Activated naive CD4-positive, alpha-beta T cell treated with anti-CD3 and anti-CD28 coated beads, Interleukin-2, amount 10 ng/mL, durations not matched to agents 7 days and 5 days (primary cell): ENCODE measurements at places on chromosomes 2 and 18.

GRCh38 chr18:59470561-59471121 is 111.6 kb upstream of the LMAN1 start:
- no peak for DNase-seq

- no peak for DNase-seq
Measured at GRCh38 chr2:168060986-168061750, 186.2 kb downstream of the STK39 start.

GRCh38 chr18:39909706-39910105 is 2045.3 kb upstream of the PIK3C3 start:
- DNase-seq, result no peak

GRCh38 chr2:129747500-129748125 is 231.9 kb upstream of the RAB6C start:
- no peak for DNase-seq

DNA sequence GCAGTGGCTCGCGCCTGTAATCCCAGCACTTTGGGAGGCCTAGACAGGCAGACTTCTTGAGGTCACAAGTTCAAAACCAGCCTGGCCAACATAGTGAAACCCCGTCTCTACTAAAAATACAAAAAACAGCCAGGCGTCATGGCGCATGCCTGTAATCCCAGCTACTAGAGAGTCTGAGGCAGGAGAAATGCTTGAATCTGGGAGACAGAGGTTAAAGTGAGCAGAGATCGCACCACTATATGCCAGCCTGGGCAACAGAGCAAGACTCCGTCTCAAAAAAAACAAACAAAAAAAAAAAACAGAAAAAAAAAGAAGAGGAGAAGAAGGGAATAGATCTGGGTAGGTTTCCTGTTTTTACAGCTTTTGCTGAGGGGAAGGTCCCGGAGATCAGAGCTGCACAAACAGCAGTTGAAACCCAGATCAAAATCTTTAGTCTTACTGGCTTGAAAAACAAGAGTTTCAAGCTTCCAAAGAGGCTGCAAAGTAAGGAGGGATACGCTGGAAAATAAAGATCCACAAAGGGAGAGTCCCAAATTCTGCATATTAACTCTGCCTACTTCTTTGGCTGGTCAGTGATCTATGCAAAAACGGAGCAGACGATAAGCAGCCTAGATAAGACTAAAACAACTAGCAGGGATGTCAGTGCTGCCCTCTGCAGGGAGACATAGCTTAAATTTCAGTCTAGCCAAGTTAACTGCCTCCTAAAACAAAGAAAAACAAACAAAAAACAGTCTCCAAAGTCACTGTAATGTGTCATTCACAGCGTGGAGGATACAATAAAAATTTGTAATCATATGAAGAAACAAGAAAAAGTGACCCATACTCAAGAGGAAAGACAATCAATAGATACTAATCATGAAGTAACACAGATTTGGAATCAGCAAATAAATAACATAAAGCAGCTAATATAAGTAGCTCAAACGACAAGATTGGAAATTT is 74.1 kb downstream of the TLK1 start:
- peak; percentile 71 for DNase-seq

DNA sequence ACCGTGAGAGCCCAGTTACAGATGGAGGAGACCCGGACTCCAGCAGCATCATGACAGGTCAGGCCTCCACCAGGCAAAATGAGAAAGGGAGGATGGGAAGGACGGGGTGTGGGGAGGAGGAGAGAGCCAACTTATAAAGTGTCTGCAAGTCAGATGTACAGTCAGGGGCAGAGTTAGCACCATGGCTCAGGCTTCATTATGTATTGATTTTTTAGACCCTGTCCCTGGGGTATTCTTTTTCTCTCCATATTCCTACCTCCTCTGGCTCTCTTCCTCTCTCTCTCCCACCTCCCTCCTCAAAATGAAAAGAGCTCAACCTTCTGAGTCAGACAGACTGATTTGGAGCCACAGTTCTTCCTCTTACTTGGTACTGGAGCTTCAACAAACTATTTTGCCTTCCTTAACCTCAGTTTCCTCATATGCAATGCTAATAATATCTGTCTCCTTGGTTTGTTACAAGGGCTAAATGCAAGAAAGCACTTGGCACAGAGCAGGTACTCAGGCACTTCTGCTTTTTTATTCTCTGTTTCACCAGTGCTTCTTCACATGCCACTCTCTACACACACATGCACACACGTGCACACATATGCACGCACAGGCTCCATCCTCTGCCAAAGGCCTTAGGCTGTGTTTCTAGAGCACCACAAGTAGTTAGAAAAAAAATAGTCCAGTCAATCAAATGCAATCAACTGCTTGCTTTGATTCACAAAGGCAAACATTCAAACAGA is 92.3 kb upstream of the PKDCC start:
- DNase-seq, result no peak

DNA sequence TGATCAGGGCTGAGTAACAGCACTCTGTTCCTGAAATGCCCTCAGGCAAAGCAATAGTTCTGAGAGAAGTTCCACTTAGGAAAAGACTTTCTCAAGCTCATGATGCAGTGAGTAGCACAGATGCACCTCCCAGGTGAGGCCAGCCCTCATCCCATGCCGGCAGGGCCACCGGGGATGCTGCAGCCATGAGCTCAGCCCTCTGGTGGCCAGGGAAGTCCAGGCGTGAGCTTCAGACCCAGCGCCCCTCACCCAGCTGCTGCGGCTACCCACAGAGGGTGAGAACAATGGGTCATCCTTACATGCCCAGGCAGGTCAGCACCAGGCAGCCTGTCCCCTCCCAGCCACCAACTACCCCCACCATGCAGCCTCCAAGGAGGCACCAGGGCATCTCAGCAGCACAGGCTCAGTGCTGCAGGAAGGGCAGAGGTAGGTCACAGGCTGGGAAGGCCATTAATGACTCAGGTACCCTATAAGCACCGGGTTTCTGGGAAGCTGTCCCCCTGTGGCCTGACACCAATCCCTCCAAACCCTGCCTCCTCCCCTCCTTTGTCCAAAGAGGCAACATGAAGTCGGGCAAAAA is 50.6 kb downstream of the TTC32 start:
- no peak for DNase-seq

- DNase-seq, result no peak
Measured at GRCh38 chr18:22879293-22879692, 53.8 kb upstream of the RBBP8 start.

- DNase-seq, result peak; percentile 69
Measured at GRCh38 chr2:217993817-217994463, 8.9 kb downstream of the TNS1 start.

GRCh38 chr2:209933499-209934483 is 68.6 kb upstream of the RPE start:
- no peak for DNase-seq

GRCh38 chr18:37244618-37245017 is 321.0 kb downstream of the CELF4 start:
- DNase-seq, result no peak

- no peak for DNase-seq
Measured at GRCh38 chr2:207791579-207792243, 22.0 kb upstream of the FZD5 start.

- peak; percentile 87 for DNase-seq
Measured at GRCh38 chr2:238231251-238231793, 8.5 kb downstream of the HES6 start.

DNA sequence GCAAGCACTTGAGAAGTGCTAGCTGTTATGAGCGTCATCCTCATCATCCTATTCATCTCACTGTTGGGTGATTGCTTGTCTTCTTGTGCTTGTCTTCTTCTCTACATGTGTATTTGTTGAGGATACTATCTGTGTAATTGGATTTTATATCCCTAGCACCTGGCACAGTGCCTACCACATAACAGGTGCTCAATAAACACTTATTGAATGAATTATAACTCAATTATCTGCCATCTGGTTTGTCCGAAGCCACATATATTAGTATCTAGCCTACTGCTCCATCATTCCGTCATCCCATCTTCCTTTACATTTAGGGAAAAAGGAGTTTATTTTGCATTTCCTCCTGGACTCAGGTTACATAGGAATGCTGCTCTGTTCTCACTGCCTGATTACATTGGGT is 330.4 kb upstream of the ETAA1 start:
- DNase-seq, result no peak

- no peak for DNase-seq
Measured at GRCh38 chr2:33488715-33489540, 12.5 kb downstream of the RASGRP3 start.

- DNase-seq, result no peak
Measured at GRCh38 chr18:63443829-63444228, 21.6 kb upstream of the VPS4B start.

- peak; percentile 43 for DNase-seq
Measured at GRCh38 chr2:238881353-238882081, 33.6 kb downstream of the TWIST2 start.

- DNase-seq, result no peak
Measured at GRCh38 chr2:149629026-149629425, 41.5 kb upstream of the MMADHC start.

- no peak for DNase-seq
Measured at GRCh38 chr2:27573452-27573851, 9.4 kb upstream of the ZNF512 start.

DNA sequence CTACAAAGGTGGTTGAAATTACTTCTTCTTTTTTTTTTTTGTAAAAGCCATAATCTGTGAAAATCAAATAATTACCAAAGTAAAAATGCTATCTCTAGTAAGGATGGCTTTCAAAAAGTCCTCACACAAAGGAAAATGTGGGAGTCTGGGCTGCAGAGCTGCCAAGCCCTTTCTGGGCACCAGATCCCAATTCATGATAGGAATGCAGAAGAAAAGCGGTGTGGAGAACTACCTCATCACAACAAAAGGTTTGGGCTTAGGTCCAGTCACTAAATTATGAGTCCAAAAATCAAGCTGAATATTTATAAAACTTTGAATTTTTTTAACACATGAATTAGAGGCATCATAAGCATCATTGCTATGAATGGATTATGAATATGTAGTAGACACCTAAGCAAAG is 30.8 kb upstream of the EPHA4 start:
- DNase-seq, result no peak

- DNase-seq, result peak; percentile 82
Measured at GRCh38 chr2:25276569-25277465, 64.9 kb downstream of the DNMT3A start.

- no peak for DNase-seq
Measured at GRCh38 chr2:176552501-176553135, 283.4 kb downstream of the MTX2 start.

DNA sequence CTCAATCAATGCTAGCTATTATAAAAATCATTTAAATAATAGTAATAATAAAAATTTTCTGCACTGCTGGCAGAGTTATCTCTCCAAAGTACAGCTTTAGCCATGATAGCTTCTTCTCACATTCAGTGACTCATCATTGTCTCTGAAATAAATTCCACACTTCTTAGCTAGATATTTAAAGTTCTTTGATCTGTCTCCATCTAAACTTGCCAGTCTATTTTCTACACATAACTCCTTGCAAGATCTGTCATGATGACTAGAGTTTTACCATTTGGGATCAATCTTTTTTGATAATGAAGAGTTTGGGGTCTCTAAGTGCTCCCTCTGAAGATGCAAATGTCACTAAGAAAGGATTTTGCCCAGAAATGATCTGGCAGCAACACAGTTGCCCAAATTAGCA is 155.4 kb upstream of the LHCGR start:
- DNase-seq, result no peak

DNA sequence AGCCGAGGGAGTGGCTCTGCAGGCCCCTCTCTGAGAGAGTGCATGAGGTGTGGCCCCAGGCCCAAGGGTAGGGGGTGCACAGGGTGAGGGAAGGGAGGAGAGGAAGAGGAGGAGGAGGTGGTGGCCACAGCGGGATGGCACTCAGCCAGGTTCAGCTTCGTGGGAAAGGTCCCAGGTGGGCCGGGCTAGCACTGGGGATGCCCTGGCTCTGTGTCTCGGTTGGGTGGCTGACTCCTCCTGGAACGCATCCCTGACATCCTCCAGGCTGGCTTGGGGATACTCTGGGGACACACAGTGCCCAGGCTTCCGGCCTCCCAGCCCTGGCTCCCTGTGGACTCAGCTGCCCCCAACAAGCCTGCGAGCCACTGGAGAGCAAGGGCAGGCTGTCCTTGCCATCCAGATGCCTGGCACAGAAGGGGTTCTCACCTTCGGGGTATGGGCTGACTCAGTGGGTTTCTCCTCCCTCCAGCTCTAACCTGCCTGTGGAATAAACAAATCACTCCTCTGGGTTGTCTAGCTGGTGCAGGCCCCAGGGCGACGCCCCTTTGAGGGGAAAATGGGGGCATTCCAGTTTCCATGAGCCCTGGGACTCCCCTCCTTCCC is 582 bp upstream of the ZAP70 start:
- DNase-seq, result no peak

DNA sequence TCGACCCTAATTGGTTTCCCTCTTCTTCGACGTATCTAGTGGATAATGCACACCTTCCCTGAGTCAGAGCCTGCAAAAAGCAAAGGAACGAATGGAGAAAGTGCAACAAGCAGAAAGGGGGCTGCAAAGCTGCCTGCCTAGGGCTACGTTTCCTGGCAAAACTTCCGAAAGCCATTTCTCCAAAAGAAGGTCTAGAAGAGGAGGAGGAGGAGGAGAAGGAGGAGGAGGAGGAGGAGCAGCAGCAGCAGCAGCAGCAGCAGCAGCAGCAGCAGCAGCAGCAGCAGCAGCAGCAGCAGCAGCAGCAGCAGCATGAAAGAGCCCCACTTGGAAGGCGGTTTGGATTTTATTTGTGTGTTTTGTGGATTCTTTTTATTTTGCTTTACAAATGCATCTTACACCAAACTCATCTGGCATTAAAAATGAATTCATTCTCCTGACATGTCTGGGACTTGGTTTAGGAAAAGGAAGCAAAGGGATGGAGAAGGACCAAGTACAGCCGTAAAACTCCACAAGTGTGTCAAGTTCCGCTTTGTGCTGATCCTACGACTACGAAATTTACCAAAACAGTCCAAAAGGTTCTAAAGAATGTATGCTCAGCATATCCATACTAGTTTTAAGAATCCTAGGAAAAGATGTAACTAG is 2.0 kb downstream of the TCF4 start:
- no peak for DNase-seq

DNA sequence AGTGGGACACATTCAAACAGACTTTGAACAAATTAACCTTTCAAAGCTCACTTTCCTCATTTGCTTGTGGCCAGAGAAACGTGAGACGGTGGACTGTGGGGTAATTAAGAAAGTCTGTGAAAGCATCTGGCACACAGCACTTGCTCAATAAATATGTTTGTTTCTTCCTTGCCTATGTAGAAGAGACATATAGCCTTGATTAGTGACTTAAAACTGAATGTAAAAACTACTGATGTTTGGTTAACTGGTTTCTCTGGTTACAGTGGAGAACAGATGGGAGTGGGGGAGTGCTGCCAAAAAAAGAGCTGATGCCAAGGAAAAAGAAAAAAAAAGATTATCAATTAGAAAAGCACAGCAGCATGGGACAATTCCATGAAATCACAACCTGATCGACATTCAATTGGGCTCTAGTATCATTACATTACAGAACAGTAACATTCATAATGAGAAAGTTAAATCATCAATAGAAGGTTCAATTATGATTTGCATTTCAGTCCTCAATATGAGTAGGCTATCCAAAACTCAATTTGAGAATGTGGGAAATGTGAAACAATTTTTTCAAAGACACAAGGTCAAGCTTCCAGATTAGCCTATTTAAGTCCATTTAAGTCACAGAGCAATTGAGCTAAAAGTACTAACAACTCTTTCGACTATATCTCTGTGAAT is 14.7 kb downstream of the CUL3 start:
- no peak for DNase-seq

- DNase-seq, result no peak
Measured at GRCh38 chr2:8412082-8412481, 269.8 kb upstream of the ID2 start.

- no peak for DNase-seq
Measured at GRCh38 chr2:31877008-31877407, 133.8 kb downstream of the MEMO1 start.
